ENCODE measurements at places on chromosomes 5 and 9.

- no peak for DNase-seq
Measured at GRCh38 chr5:148746826-148747535, 79.4 kb upstream of the ADRB2 start.

DNA sequence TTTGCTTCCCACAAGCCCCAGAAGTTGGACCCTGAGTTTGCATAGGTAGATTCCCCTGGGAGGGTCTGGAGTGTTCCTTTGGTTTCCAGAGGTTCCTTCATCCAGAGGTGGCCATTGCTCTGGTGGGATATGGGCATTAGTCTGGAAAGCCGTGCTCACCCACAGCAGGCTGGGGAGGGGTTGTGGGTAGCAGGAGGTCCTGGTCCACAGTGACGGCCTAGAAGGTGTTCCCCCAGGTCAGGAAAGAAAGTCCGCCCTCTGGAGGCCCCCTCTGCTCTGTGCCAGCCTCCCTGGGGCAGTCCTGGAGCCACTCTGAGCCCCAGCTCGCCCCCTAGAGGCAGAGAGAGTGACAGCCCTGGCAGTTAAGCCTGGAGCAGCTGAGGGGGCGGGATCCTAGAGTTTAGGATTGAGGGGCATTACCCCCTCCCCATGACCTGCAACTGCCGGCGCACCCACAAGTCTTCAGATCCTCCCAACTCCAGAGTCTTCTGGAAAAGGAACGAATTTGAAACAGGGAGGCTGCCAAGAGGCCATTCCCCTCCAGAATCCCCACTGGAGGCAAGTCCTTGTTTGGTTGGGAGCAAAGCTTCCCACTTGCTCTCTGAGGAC lies 36.8 kb downstream of the NDST1 start:
- peak; percentile 86 for DNase-seq

GRCh38 chr5:129507527-129507926 lies 47.4 kb downstream of the ADAMTS19 start:
- no peak for DNase-seq

DNA sequence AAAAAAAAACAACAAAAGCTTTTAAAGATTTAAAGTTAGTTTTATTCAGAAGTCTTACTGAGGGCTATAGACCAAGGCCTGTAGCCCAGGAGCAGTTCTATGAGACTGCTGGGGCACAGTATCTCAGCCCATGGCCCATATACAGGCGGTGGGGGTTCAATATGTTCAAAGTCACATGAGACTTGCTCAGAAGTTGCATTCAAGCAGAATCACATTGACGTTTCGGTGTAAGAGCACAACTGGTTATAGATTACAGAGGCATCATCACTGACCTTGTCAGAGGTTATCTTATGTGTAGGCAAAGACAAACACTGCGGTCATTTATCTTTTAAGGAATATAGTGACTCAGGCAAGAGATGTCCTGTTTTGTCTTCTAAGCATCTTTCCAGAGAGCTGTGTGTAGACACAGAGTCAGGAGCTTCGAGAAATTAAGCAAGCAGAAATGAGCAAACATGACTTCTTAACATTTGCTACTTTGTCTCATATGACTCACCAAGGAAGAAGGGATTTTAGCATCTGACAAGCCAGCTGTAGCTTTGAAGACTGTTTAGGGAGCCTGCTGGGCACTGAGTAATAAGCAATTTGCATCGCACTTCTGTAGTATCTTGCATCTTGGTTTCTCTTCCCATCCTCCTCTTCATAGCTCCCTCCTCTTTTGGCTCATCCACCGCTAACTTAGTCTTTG lies 12.9 kb upstream of the F2RL1 start:
- DNase-seq, result peak; percentile 47

GRCh38 chr9:36189976-36190375 lies 745 bp upstream of the CLTA start:
- DNase-seq, result no peak

GRCh38 chr5:140258016-140258415 lies 44.9 kb downstream of the PFDN1 start:
- no peak for DNase-seq

- no peak for DNase-seq
Measured at GRCh38 chr9:134694714-134695113, 53.1 kb downstream of the COL5A1 start.

DNA sequence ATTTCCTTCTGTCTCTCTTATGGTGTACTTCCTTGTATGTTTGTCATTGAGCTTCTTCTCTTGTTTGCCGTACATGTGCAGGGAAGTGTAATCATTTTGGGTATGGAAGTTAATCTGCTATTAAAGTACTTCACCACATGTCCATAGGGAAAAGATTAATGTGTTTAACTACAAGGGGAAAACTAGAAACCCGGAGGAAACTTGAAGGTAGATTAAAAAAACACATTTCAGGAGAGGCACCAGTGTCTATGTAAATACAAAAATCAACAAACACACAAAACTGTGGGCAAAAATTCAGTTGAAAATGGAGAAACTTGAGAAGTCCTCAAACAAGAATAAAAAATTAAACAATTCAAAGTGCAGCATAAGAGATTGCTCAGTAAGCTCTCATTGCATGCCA lies 166.4 kb downstream of the PBX3 start:
- DNase-seq, result no peak

GRCh38 chr5:163489055-163489744 lies 16.2 kb upstream of the MAT2B start:
- DNase-seq, result no peak

- no peak for DNase-seq
Measured at GRCh38 chr9:88498880-88499279, 36.1 kb upstream of the NXNL2 start.

- peak; percentile 82 for DNase-seq
Measured at GRCh38 chr9:124770359-124771020, 621 bp downstream of the NR6A1 start.

DNA sequence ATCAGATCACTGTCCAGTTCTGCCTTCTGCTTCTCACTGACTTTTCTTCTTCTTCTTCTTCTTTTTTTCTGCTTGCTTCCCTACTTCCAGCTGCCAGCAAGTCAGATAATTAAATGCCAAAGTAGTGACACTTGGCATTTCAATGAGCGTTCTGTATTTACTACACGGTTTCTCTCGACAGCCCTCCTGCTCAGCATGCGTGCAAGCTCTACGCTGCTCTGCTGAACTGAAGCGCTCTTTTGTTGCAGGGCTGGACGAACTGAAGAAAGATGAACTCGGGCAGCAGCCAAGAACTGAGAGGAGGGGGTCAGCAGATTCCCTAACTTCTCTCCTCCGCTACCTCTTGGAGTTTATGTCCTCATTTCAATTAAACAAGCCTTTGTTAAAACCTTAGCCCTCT lies 319.1 kb downstream of the GLIS3 start:
- no peak for DNase-seq

GRCh38 chr9:133777068-133777791 lies 39.1 kb upstream of the SARDH start:
- no peak for DNase-seq

DNA sequence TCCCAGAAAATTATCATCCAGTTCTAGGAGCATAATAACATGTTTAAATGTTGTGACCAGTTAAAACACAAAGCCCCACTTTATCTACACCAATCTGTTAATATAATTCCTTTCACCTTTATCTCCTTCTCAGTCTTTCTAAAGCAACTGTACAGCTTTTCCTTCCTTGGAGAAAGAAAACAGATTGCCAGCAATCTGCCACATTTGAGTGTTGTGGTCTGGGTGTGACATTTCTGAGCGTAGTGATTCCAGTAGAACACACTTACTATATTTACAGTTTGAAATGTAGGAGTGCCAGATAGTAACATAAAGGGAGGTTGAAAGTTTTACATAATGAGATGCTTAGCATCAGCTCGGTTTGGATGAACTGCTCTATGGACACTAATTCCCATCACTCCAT lies 76.1 kb downstream of the KCNN2 start:
- no peak for DNase-seq

DNA sequence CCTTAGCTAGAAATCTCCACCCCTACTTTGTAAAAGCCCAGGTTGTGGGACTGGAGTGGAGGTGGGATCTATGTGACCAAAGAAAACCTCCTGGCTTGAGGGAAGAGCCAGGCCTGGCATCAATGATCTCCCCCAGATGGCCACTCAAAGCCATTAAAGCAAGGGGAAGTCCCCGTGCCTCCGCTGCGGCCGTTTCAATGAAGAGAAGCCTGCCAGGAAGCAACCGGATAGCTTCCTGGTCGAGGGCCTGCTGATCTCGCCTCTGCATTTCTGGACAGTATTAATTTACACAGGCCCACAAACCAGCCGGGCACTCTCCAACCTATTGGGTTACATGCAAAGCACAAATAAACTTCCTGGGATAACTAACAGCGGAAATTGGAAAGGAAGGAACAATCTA lies 160.5 kb upstream of the MSX2 start:
- DNase-seq, result no peak
